Lung (tissue), 17 donors: ENCODE measurements at places on chromosomes 1 and 21. TPM values are rescaled to one million over a fixed set of nuclear protein-coding genes. Genes with fewer than 3 reads are reported as not detected.
A peak's percentile ranks its signal among the peaks of the same experiment; 100 is the strongest.

GRCh38 chr1:115142616-115143015 lies 53.3 kb upstream of the TSPAN2 start:
- DNase-seq, result peak; percentile 44

S100A8 gene
- 556 TPM for total RNA-seq

OR2AK2 gene
- total RNA-seq, result not detected

DNA sequence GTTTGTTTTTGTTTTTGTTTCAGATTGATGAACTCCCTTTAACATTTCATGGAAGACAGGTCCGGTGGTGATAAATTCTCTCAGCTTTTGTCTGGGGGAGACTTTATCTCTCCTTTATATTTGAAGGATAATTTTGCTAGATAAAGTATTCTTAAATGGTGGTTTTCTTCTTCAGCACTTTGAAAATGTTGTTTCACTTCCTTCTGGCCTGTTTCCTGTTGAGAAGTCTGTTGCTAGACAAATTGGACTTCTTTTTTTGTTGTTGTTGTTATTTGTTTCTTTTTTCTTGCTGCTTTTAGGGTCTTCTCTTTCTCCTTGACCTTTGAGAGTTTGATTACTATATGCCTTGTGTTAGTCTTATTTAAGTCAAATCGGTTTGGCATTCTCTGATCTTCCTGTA lies 50.8 kb downstream of the CRP start:
- DNase-seq, result no peak

GRCh38 chr1:24526940-24527542 lies 24.4 kb downstream of the RCAN3 start:
- DNase-seq, result no peak

DNA sequence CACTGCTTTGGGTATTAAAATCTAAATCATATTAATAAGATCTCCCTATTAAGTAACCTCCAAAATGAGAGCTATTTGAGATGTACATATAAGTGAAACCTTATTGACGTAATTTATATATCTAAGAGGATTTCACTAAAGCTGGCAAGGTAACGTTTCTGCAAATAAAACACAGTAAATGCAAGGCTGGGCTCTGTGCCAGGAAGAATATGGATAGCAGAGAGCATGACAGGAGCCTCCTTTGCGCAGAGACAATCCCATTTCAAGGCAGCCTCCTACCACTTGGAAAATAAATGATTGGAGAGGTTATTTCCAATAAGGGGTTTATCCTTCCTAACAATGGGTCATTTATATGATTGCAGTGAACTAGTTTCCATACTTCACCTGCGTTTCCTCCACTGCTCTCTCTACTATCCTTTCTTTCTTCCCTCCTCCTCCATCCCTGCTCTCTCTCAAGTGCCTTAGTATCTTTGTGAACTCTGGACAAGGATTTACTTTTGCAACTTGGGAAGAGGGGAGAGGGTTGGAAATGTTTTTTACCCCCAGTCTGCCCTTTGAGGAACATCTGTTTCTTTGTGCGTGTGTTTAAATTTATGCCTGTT lies 3.0 kb upstream of the NFIA start:
- peak; percentile 47 for DNase-seq

- DNase-seq, result no peak
Measured at GRCh38 chr1:187971851-187972250, 1143.1 kb downstream of the PLA2G4A start.

DYNLT4 gene
- total RNA-seq, result 13.0 TPM

GRCh38 chr1:111097356-111098099 lies 42.4 kb downstream of the DRAM2 start:
- no peak for DNase-seq
